ENCODE measurements at places on chromosomes 5 and 9. TPM values are rescaled to one million over a fixed set of nuclear protein-coding genes. Genes with fewer than 3 reads are reported as not detected.

The MED22 gene
- 36.0 TPM for total RNA-seq

The PCSK5 gene
- 13.5 TPM for total RNA-seq

The GFPT2 gene
- total RNA-seq, result 16.3 TPM

The DMGDH gene
- total RNA-seq, result 1.2 TPM

The EPB41L4A gene
- total RNA-seq, result 42.3 TPM

The GPR150 gene
- not detected for total RNA-seq

DNA sequence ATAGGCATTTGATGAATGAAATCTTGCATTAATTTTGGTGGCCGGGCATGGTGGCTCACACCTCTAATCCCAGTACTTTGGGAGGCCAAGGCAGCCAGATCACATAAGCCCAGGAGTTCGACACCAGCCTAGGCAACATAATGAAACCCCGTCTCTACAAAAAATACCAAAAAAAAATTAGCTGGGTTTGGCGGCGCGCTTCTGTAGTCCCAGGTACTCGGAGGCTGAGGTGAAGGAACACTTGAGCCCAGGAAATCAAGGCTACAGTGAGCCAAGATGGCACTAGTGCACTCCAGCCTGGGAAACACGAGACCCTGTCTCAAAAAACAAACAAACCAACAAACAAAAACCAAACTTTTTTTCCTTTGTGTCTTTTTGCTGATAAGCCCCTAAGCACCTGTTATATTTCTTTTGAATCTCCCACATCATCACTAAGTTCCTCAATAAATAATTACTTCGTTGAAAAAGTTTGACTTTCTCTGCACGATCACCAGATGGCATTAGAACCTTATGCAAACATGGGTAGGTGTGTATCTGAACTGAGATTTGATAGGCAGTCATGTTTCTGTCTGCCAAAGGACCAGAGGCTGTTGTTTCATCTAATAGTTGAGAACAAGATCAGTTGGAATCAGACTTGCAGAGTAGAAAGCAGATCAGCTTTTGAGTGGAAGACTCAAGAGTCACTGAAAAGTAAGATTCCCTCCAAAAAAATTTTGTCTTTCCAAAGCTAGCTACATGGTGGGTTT, 5.5 kb upstream of the MATR3 start:
- no peak for DNase-seq

- DNase-seq, result no peak
Observed at GRCh38 chr5:134957920-134958608, 9.6 kb upstream of the CATSPER3 start.
